ENCODE measurements at places on chromosomes 6 and 20. TPM values are rescaled to one million over a fixed set of nuclear protein-coding genes. Genes with fewer than 3 reads are reported as not detected.

Gene PNPLA1
- not detected for total RNA-seq

Gene SLC17A1
- not detected for total RNA-seq

Gene XKR7
- 0.04 TPM for total RNA-seq

Gene KDM1B
- total RNA-seq = 10.8 TPM

Gene PPP1R3D
- total RNA-seq = 4.9 TPM

Gene SRPK1
- total RNA-seq = 82.2 TPM

Gene OTOR
- not detected for total RNA-seq

Gene EPB41L1
- total RNA-seq = 11.1 TPM

Gene CCNC
- total RNA-seq = 53.1 TPM

Gene BTN1A1
- not detected for total RNA-seq

Gene PCK1
- total RNA-seq = not detected

Gene FOXS1
- total RNA-seq = not detected

Gene ENPP4
- total RNA-seq = 4.5 TPM

Gene HSPA12B
- total RNA-seq = 6.6 TPM

Gene HTR1B
- total RNA-seq = 57.5 TPM

Gene PAK5
- total RNA-seq = not detected

Gene BNIP5
- not detected for total RNA-seq

Gene TNNC2
- not detected for total RNA-seq

Gene LAMA4
- 629 TPM for total RNA-seq

Gene POM121L2
- not detected for total RNA-seq

Gene C6orf118
- not detected for total RNA-seq

Gene EEF1A2
- total RNA-seq = 3.4 TPM

Gene NTSR1
- 0.30 TPM for total RNA-seq

Gene LY6G6F
- total RNA-seq = not detected

Gene TMEM244
- not detected for total RNA-seq

Gene HLA-DPA1
- not detected for total RNA-seq

Gene CRIP3
- not detected for total RNA-seq

Gene MLIP
- total RNA-seq = 11.6 TPM

Gene VGLL2
- total RNA-seq = not detected

Gene OLIG3
- not detected for total RNA-seq

Gene FGD2
- total RNA-seq = not detected

Gene FAXC
- total RNA-seq = 3.6 TPM

Gene RAB23
- 8.8 TPM for total RNA-seq

Gene TFAP2A
- total RNA-seq = not detected

Gene RARS2
- total RNA-seq = 33.7 TPM

Gene LSM14B
- 34.0 TPM for total RNA-seq

Gene NFATC2
- 12.9 TPM for total RNA-seq

All from endothelial cell of umbilical vein (primary cell).